Activated CD4-positive, alpha-beta T cell treated with anti-CD3 and anti-CD28 coated beads, Interleukin-2, amount 10 ng/mL, durations not matched to agents 24 days and 14 days (primary cell): ENCODE measurements at places on chromosomes 12 and 14. TPM values are rescaled to one million over a fixed set of nuclear protein-coding genes. Genes with fewer than 3 reads are reported as not detected.

Gene PRPH
- total RNA-seq: 0.23 TPM in 1 of 2 replicates, not detected in the other

DNA sequence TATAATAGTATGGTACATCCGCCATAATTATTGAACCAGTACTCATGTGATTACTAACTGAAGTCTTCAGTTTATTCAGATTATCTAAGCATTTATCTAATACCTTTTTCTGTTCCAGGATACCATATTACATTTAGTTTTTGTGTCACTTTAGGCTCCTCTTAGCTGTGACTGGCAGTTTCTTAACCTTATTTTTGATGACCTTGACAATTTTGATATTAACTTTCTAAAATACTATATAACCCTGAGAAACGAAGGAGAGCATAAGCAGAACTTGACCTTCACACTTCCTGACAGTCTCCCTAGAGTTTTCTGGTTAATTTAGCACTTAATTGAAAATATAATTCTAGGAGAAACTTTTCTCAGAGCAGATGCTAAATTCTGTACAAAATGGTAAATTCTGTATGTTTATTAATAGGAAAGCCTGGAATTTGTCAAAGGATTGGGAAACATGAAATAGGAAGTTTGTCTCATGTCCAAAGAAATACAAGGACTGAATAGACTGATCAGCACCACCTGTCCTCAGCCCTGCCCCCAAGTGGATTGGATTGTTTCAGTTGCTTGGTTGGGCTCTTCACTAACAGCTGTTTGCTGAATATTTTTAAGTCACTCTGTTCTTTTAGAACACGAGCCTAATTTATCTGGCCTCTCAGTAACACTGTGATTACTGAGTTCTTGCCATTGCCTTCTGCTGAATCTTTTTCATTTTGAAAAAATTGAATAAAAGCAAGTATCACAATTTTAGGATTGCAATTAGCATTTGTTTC lies 6.0 kb downstream of the BICDL1 start:
- no peak for DNase-seq

DNA sequence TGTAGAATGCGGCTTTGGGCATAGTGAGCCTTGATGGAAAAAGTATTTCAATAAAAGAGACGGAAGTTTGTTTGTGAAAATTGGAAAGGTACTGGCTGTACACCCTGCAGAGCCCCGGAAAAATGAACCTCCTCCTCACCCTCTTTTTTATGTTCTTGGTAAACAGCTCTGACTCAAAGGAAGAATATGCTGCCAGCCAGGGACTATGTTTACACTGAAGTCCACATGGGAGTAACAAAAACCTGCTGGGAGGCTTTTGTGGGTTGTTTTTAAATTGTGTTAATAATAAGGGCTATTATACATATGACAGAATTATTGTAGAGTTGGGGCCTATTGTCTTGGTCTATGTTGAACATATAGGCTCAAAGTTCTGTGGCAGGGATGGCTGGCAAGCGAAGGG lies 70.7 kb downstream of the TTC8 start:
- DNase-seq: no peak

Gene SERPINA10
- not detected in 2 replicates for total RNA-seq

DNA sequence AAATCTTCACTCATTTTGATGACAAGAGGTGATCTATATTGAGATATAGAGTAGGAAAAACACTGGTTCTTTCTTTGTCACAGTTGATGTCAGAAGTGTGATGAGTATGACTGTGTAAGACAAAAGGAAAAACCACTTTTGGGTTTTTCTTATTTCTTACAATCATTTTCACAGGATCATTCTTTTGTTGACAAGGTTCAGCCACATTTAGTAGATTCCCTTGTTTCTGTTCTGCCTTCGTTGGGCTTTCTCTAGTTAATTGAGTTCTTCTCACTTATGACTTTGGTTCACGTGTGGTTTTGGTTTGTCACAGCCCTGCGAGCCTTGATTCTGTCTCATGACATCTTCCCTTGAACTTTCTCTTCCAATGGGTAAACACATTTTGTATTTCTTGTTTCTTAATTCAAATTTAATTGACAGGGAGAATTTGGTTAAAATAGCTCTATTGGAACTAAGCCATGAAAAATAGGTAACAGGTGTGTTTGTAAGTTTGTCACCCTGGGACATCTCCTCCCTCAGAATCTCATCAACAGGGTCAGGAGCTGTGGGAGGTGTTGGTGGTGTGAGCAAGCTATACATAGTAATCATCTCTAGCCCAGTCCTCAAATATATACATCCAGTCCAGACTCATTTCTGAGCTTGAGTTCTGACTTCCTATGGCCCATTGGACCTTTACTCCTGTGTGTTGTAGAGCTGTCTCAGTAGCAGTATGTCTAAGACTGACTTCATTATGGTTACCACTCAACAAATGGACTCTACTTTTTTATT lies 255.3 kb downstream of the BMP4 start:
- no peak for DNase-seq

Gene AMIGO2
- 13.6 and 14.4 TPM in 2 replicates for total RNA-seq

DNA sequence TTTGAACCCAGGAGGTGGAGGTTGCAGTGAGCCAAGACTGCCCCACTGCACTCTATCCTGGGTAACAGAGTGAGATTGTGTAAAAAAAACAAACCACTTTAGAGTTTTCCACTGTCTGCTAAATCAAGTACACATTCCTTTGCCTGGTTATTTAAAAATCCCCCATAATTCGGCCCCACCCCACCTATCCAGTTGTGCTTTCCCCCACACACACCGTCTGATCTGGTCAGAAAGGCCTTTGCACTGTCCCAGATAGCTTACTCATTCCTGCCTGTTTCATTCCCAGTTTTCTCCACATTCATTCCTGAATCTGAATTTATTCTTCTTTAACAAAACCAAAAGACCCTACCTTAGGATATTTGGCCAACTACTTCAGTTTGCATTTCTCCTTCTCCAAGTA lies 29.5 kb downstream of the NINJ2 start:
- DNase-seq: no peak

DNA sequence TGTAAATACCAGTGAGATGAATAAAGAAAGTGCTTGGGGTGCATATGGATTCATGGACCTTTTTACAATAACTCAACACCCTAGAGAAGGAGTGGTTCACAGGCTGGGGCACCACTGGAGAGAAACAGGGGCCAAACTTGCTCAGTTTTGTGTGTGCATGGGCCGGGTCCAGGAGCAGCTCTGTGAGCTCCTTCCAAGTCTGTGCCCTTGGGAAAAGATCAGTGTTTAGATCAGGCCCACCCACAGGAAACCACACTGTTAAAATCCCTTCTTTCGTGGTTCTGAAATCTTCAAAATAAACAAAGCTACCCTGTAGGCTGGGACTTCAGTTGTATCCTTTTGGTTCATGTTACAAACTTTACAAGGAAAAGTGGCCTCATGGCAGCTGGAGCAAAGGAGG lies 156.1 kb upstream of the TMEM260 start:
- no peak for DNase-seq
